A549 treated with DMSO at 1 μM for 4 hours (cell line): ENCODE measurements at places on chromosomes 6 and 20. TPM values are rescaled to one million over a fixed set of nuclear protein-coding genes. Genes with fewer than 3 reads are reported as not detected.

The CRISP3 gene
- total RNA-seq: not detected in 5 replicates

The TSPO2 gene
- total RNA-seq: not detected in 5 replicates

The FAM135A gene
- total RNA-seq: 8.2 to 12.6 TPM (median 11.6 TPM) in 5 replicates

The SLC17A9 gene
- total RNA-seq: 0.02 to 0.19 TPM (median 0.09 TPM) in 3 of 5 replicates, not detected in the others

The SNX14 gene
- total RNA-seq: 36.0 to 42.5 TPM (median 38.3 TPM) in 5 replicates

The ARFGEF3 gene
- 0.57 to 0.77 TPM (median 0.67 TPM) in 5 replicates for total RNA-seq

The THBS2 gene
- total RNA-seq: 0.01 to 0.17 TPM in 2 of 5 replicates, not detected in the others

The LGSN gene
- total RNA-seq: 2.7 to 4.8 TPM (median 4.1 TPM) in 5 replicates
